Activated T-helper 2 cell treated with anti-CD3 and anti-CD28 coated beads, Interferon-gamma antibody, Interleukin-2, Interleukin-4, amounts not matched to agents 10 μg/mL and 5 μg/mL and 100 μg/mL, durations not matched to agents 14 hours and 24 hours and 36 hours (primary cell): ENCODE measurements at places on chromosomes 3 and 15.
A peak's percentile ranks its signal among the peaks of the same experiment; 100 is the strongest.

GRCh38 chr3:193348686-193349085 lies 29.9 kb downstream of the ATP13A5 start:
- no peak for DNase-seq

- DNase-seq, result no peak
Observed at GRCh38 chr3:98259707-98260106, 4.3 kb upstream of the OR5H6 start.

DNA sequence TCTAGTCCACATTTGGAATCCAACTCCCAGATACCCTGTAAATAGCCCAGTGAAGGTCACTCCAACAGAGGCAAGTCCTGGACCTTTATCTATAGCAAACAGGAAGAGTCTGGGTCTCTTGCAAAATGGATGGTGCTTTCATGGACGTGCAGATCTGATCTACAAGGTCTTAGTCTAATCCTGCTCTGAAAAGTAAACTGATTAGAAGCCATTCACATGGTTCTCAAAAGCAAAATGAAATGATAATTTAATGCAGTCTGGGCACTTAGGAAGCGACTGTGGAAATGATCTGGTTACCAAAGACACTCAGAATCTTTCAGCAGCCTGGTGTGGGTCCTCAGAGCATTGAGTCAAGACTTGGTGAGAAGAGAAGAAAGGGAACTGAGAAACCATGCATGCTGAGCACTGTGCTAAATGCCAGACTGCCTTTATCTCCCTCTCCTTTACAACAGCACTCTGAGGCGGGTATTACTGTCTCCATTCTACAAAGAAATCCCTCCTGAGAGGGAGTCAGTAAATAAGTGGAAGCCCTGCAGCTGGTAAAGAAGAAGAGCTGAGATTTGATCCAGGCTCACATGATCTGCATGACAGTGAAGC lies 29.0 kb downstream of the AQP9 start:
- DNase-seq, result no peak

GRCh38 chr15:67161412-67161811 lies 93.0 kb downstream of the AAGAB start:
- DNase-seq, result no peak

GRCh38 chr3:6861625-6862000 lies 698 bp downstream of the GRM7 start:
- no peak for DNase-seq

DNA sequence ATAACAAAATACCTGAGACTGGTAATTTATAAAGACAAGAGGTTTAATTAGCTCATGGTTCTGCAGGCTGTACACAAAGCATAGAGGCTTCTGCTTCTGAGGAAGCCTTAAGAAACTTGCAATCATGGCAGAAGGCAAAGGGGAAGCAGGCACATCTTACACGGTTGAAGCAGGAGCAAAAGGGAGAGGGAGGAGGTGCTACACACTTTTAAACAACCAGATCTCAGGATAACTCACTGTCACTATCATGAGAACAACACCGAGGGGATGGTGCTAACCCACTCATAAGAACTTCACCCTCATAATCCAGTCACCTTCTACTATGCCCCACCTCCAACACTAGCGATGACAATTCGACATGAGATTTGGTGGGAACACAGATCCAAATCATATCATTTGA lies 54.4 kb downstream of the ATP8B4 start:
- no peak for DNase-seq

- no peak for DNase-seq
Observed at GRCh38 chr3:52147804-52148203, 6.4 kb downstream of the POC1A start.

GRCh38 chr15:75640483-75641178 lies 607 bp upstream of the IMP3 start:
- peak; percentile 62 for DNase-seq

DNA sequence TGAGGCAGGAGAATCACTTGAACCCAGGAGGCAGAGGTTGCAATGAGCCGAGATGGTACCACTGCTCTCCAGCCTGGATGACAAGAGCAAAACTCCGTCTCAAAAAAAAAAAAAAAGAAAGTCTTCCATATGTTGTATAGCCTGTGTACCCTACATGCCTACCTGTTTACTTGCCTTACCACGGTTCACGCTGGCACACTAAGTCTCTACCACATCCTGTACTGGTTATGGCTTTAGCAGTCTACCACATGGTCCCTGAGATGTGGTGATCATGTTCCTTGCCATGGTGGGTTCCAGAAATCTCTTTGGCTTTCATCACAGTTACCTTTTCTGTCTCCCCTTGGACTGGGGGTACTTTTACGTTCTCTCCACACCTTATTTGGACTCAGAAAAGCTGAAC lies 63.8 kb upstream of the TBC1D5 start:
- no peak for DNase-seq

DNA sequence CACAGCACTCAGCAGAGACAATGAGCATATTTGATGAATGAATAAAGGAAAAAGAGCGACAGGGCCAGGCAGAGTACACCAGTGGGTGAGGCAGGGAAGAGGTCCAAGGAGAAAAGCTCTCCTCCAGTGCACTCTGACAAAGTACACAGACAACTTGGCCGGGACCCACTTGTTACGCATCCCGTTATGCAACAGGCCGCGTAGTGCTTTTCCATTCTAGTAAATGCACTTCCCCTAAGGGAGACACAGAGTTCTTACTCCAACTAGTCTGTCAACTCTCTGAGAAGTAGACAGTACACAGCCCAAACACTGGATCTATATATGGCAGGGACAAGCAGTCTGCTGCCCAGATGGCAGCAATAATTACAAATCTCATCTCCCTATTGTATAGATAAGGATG lies 18.5 kb downstream of the LARP6 start:
- DNase-seq, result no peak

DNA sequence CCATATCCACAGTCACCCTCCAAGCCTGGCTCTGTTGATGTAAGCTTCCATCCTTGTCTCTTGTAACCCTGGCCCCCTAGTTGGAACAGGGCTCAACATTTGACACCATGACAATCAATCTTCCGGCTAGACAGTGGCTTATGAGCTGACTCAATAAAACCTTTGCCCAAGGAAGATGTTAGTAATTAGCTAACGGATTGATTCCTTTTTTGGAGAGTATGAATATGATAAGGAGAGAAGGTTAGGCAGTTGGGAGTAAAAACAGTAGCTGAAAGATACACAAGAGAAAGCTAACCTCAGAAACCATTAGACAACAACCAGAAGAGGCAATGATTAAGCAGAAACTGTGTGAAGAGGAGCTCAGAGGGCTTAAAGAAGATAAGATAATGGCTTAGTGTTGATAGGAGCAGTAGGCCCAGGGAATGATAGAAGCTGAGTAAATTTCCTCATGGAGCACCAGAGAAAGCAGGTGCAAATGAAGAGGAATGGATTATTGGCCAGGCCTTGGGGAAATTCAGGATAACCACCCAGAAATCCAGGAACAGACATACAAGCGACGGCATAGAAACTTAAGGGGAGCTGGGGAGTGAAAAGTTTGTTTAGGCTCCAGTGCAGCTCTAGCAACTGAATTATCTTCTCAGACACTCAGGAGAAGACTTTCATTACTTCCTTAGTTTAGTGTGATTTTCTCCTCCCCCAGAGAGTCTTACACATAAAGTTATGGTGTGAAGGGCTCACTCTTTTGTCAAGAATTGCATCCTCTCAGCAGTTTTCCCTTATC lies 7.8 kb upstream of the RFX7 start:
- DNase-seq, result no peak

GRCh38 chr3:191119415-191120295 lies 79.4 kb upstream of the OSTN start:
- DNase-seq, result no peak

- DNase-seq, result no peak
Observed at GRCh38 chr15:90560229-90560776, 30.6 kb downstream of the CRTC3 start.

- no peak for DNase-seq
Observed at GRCh38 chr15:66784174-66784573, 82.1 kb downstream of the SMAD6 start.

GRCh38 chr3:156606729-156607128 lies 51.8 kb upstream of the SSR3 start:
- DNase-seq, result no peak

GRCh38 chr3:11900824-11901223 lies 54.1 kb upstream of the TAMM41 start:
- DNase-seq, result no peak

DNA sequence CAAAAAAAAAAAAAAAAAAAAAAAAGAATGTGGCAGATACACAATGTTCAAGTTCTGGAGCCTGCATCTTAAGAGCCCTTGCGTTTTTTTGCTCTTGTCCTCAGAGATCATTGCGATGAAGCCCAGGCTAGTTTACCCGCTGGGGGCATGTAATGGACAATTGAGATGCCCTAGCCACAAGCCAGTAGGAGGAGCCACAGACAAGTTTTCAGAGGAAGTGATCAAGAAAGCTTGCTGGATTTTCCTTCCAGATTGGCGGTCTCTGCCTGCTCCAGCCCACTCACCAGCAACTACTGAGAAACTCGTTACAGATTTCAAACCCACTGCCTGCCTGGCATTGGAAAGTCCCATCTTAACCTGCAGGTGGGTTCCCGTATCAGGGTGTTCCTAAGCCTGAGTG lies 192.1 kb upstream of the EOMES start:
- DNase-seq, result no peak

GRCh38 chr3:33035596-33035995 lies 61.4 kb downstream of the GLB1 start:
- DNase-seq, result no peak

DNA sequence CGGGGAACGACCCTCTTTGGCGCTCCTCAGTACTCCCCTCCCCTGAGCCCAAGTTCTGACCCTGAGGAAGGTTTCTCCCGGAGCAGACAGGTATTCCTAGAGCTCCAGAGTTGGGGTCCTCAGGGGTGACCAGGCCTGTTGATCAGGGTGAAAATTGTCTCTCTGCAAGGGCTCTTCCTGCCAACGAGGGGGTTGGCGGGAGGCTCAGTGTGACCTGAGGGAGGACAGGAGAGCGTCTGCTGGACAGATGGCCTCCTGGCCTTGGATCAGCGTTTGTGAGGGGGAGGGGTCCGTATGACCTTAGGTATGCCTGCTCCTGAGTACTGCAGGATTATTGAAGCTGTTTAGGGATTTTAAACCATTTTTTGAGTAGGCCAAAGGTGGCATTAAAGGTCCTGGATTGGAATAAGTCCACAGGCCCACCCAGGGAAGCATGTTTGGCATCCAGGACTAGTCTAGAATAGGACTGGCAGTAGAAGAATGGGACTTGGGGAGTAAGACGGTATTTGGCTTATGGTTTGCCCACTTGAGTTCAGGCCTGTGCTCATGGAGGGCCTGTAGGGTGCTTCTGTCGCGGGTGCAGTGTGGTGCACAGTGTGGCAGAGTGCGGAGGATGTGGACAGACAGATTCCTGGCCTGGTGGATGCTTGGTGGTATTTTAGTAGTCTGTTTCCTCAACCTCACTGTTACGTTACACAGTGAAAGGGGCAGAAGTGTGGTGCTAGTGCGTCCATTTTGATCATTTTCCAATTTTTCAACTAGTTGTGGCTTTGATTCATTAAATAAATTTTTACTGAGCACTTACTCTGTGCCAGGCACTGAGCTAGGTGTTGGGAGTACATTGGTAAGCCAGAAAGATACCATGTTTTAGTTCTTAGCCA lies 959 bp downstream of the ZNF592 start:
- DNase-seq, result peak; percentile 38

- no peak for DNase-seq
Observed at GRCh38 chr3:188198760-188199327, 44.9 kb downstream of the LPP start.

DNA sequence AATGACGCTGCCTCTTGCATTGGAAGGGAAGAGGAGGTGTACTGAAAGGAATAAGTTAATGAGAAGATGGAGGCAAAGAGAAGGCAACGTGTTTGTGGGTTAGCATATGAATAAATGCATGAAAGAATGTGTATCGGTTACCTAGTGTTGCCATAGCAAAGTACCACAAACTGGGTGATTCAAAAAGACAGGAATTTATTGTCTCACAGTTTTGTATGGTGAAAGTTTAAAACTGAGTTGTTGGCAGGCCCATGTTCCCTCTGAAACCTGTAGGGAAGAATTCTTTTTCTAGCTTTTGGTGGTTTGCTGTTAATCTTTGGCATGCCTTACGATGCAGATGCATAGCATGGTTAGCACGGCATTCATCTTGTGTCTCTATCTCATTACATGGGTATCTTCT lies 729.9 kb downstream of the MECOM start:
- no peak for DNase-seq

GRCh38 chr3:184543256-184543655 lies 18.3 kb upstream of the EPHB3 start:
- no peak for DNase-seq

DNA sequence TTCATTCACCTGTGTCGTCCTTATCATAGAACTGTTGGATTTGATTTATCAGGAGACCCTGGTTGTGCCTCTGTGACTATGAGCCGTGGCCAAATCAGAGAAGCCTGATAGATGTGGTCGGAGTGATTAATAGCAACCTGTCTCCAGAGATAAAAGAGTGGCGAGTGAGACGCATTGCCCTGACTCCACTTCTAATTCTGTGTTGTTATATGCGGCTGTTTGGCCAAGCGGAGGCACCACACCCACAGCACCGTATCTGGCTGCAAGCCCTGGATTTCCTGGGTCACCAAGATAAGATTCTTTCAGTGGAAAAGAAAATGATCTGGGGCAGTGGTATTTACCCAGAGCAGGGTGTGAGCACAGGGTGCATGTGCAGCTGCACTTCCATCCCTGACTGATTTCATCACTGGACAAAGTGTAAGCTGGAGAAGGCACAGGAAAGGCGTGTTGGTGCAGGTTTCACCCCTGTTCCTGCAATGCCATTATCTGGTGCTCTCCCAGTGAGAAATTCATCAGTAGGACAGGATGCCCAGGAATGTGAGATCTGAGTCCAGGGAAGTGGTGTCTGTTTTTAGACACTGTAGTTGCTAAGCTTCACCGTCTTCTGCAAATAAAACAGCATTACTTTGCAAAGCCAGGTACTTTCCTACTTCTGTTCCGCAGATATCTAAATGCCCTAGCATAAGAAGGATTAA lies 84.6 kb downstream of the CD47 start:
- no peak for DNase-seq

DNA sequence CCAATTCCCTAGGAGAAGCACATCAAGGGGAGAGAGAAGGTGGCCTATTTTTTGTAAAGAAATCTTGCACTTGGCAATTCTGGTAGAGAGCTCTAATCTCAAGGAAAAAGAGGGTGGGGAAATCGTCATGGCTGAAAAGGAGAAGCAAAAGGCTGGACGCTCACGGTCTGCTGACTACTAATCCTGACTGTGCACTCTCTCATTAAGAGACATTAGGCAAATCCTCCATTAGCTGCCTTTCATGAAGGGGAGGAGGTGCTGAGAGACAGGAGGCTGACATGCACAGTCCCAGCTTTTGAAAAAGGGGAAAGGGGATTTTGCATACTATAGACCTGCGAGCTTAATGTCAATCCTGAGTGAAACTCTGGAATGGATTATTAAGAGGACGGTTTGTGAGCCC lies 170.0 kb downstream of the NR2F2 start:
- no peak for DNase-seq
